ENCODE measurements at places on chromosomes 3 and 15.
A peak's percentile ranks its signal among the peaks of the same experiment; 100 is the strongest.

DNA sequence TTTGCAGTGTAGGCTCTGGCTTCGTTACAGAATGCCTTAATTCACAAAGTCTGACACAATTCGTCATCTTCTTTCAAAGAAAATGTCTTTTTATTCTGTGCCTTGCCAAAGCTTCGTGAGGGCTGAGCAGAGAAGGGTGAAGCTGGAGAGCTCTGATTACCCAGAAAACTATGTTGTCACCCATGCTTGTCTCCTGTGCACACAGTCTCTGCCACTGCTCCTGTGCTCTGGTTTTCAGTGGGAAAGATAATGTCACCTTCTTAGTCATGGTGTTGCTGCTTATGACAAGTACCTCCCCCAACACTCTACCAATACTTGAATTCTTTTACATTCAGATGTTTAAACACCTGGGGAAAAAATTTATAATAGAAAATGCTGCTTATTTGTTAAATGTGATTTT is 509.2 kb upstream of the GRM7 start:
- DNase-seq: no peak

DNA sequence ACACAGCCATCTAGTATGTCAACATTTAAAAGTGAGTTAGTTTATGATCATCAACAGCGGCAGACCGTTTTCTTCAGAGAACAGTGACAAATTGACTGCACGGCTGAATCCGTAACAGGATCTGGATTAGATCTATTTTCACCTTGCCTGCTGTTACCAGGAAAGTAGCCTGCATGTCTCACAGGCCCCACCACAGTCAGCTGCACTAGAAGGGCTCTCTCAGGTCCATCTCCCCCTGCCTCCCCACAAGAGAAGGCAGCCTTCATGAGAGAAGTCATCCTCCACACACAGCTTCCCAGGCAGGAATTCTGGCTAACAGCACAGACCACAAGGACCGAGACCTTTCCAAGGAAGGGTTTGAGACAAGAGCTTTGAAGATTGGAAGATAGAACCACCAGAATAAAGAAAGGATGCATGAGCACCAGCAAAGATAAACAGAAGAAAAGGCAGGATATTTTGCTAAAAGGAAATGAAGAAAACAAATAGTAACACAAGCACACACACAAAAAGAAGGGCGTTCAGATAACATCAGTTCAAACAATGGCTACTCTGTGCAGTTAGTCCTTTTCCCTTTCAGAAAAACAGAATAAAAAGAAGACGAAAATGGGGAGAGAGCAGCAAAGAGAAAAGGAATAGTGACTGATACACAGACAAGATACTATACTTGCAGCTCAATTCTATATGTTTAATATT is 127.5 kb downstream of the SNRK start:
- DNase-seq: no peak

DNA sequence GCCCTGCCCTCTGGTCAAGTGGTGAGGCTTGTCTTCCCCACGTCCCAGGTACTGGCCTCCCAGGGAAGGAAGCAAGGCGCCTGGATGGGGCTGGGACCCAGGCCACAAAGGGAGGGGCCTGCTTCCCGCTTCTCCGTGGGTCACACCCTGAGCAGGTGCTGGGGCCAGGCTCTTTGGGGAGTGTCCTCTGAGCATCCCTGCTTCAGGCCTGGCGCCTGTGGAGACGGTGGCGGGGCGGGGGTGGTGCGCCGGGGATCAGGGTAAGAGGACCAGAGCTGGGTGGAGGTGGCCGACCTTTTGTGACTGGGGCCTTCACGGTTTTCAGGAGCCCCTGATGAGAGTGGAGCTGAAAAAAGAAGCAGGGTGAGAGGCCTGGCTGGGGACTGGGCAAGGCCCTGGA is 3.6 kb downstream of the PLA2G4B start:
- DNase-seq: no peak

DNA sequence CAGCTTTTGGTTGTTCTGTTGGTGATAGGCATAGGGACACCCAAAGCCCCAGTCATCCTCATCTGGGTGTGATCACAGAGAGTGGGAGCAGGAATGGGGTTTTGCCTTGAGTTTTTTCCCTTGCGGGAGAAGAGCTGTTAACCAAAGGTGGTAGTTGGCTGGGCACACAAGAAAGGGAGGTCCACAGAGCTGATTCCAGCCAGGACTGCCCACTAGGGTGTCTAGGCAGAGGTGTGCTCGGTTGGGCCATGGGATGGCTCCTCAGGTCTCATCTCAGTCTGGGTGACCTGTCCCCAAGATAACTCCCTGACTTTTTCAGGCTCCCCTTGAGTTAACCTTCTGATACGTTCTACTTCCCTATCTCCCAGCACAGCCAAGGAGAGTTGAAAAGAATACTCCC is 134.8 kb downstream of the PDE8A start:
- DNase-seq: no peak

GRCh38 chr3:55549177-55549576 is 62.1 kb upstream of the WNT5A start:
- DNase-seq: no peak

- DNase-seq: no peak
Observed at GRCh38 chr3:113825090-113825489, 13.5 kb upstream of the GRAMD1C start.

DNA sequence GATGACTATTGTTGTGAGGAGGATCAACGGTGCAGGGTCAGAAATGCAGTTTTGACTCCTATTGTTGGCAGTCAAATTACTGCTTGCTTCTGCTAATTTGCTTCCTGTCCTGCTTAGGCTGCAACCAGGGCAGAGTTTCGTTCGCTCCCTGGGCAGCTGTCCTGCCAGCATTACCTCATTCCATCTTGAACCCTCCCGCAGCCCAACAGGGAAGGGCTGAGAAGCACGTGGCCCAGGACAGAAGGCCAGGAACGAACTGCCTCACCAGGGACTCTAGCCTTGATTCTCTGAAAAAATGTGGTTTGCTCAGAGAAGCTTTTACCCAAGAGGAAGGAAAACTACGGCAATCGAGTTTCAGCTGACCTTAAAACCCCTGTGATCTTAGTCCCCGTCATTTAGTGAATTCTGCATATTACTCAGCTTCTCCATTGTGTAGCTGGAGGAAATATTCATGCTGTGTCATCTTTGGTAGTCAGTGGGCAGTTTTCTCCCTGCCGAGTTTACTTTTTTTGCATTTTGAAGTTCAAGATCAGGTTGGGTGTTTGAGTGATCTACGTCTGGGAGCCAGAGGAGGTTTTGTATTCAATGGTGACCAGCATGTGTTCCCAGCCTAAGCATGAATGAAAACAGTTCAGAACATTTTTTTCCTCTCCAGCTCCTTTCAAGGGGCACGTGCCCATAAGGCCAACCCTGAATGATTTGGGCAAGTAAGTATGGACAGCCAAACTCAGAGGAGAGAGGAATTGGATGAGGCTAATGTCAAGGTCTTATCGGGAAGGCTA is 23.0 kb downstream of the TLNRD1 start:
- DNase-seq: peak; percentile 21

DNA sequence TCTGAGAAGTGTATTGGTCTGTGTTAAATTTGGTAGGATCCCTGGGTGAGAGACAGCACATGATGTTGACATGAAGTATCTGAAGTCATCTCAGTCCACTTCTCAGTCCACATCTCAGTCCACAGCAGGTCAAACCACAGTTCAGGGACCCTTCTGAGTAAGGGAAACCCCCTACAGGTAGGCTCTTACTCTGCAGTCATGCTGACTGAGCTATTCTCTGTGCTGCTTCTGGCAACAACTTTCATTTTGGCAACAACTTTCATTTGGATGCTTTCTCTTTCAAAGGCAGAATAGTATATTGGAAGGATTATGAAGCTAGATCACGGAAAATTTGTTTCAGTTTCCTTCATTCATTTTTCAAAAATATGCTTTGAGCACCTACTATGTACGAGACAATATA is 178.2 kb upstream of the GOLIM4 start:
- no peak for DNase-seq

- DNase-seq: no peak
Observed at GRCh38 chr15:48636511-48636910, 9.0 kb downstream of the FBN1 start.

- no peak for DNase-seq
Observed at GRCh38 chr3:197295871-197296270, 2.5 kb downstream of the DLG1 start.

GRCh38 chr3:73685061-73685460 is 60.3 kb upstream of the PDZRN3 start:
- no peak for DNase-seq

- no peak for DNase-seq
Observed at GRCh38 chr3:2826453-2826852, 283.7 kb downstream of the IL5RA start.

DNA sequence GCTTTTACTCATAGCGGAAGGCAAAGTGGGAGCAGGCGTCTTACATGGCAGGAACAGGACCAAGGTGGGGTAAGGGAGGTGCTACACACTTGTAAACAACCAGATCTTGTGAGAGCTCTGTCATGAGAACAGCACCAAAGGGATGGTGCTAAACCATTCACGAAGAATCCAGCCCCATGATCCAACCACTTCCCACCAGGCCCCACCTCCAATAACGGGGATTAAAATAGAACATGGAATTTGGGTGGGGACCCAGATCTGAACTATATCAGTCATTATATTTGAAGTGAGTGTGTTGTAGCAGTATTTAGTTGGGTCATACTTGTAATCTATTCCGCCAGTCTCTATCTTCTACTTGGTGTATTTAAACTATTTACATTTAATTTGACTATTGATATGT is 190.9 kb downstream of the RPLP1 start:
- DNase-seq: no peak

DNA sequence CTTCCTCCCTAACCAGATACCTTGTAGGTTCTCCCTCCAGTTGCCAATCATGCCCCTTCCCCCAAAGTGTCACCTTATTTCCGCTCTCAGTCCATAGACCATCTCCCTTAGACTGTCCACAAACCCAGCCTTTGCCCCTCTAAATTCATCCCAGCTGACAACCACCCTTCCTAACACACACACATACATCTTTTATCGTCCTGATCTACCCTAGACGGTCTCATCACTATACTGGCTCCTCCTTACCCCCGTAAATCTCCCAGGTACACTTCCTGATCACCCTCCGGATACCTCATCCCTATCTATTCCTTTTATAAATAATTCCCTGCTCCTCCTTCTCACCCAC is 828 bp downstream of the THOC7 start:
- no peak for DNase-seq

- no peak for DNase-seq
Observed at GRCh38 chr15:96720656-96721055, 390.2 kb downstream of the NR2F2 start.

DNA sequence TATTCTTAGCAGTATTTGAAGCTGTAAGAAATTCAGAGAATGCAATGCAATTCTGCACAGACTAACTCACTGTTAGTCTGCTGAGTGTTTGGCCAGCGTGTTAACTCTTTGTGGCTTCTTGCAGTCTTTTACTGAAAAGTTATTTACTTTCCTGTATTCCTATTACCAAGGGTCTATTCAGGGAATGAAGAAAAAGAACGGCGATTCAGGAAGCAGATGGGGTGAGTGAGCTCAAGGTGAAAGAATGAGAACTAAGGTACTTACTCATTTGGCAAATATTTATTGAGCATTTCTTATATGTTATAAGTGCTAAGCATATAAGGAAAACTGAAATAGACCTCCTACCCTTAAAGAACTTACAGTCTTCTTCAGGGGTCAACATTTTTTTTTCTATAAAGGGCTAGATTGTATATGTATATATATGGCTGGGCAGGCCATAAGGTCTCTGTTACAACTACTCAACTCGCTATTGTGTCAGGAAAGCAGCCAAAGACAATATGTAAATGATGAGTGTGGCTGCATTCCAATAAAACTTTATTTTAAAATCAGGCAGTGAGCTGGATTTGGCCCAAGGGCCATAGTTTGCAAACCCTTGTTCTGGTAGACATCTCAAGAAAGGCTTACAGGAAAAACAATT is 271.9 kb upstream of the GADL1 start:
- DNase-seq: no peak

GRCh38 chr15:29054171-29055045 is 168.6 kb downstream of the APBA2 start:
- DNase-seq: no peak

- DNase-seq: peak; percentile 99
Observed at GRCh38 chr3:49673715-49674496, at the start of gene APEH. Gene APEH (plus strand): TSS chr3:49674351. CDS start chr3:49674402, 51 bp downstream.

DNA sequence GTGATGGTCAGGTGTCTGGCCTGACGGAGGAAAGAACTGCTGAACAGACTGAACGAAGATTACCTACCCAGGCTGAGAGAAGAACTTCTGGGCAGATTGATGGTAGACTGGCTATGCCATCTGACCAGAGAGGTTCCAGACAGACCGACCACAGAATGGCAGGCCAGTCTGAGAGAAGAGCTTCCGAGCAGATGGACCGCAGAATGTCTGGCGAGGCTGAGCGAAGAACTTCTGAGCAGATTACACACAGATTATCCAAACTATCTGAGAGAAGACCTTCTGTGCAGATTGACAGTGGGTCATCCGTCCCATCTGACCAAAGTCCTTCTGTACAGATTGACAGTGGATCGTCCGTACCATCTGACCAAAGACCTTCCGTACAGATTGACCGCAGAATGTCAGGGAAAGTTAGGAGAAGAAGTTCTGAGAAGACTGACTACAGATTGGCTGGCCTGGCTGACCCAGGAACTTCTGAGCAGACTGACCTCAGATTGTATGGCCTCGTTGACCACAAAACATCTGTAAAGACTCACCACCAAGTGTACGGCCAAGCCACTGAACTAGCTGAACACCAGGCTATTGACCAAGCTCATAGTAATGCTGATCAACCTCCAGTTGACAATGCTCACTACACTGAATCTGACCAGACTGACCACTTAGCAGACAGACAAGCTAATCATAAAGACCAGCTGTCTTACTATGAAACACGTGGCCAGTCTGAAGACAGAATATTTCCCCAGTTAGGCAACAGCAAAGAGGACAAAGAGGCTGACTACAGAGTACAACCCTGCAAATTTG is 812 bp downstream of the TEX55 start:
- no peak for DNase-seq

DNA sequence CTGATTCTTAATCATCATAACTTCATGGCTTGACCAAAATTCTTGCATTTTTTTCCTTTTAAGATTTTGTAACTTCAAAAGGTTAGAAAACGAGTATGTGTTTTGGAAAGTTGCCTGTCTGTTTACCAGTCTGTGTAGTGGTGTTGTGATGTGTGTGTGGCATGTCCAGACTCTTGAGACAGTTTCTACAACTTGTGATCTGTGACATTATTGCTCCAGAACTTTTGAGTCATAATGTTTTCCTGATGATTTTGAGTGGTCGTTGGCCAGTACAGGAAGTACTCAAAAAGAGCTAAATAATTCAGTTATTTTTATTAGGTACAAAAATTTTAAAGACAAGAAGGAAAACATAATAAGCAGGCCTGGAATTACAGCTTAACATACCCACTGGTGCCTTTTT is 229.0 kb upstream of the C2CD4B start:
- DNase-seq: no peak

- DNase-seq: no peak
Observed at GRCh38 chr15:75942464-75942863, 38.8 kb downstream of the FBXO22 start.

DNA sequence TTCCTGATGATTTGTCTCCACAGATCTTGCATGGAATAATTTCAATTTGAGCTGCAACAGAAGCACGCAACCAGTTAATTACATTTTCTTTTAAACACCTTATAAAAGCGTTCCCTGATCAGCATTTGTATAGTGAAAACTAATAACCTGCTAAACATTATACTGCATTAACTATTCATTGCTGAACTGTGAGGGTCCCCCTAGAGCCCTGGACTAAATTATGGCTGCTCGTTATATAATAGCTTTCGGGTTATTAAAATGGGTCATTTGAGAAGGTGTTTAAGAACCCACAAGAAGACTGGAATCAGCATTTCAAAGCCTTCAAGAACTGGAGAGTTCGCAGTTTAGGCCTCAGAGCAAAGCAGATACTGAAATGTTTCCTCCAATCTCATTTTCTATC is 52.9 kb upstream of the ICE2 start:
- no peak for DNase-seq

- DNase-seq: no peak
Observed at GRCh38 chr3:187746442-187747281, 1.4 kb upstream of the BCL6 start.
